ENCODE measurements at places on chromosomes 7 and 10. TPM values are rescaled to one million over a fixed set of nuclear protein-coding genes. Genes with fewer than 3 reads are reported as not detected.

DNA sequence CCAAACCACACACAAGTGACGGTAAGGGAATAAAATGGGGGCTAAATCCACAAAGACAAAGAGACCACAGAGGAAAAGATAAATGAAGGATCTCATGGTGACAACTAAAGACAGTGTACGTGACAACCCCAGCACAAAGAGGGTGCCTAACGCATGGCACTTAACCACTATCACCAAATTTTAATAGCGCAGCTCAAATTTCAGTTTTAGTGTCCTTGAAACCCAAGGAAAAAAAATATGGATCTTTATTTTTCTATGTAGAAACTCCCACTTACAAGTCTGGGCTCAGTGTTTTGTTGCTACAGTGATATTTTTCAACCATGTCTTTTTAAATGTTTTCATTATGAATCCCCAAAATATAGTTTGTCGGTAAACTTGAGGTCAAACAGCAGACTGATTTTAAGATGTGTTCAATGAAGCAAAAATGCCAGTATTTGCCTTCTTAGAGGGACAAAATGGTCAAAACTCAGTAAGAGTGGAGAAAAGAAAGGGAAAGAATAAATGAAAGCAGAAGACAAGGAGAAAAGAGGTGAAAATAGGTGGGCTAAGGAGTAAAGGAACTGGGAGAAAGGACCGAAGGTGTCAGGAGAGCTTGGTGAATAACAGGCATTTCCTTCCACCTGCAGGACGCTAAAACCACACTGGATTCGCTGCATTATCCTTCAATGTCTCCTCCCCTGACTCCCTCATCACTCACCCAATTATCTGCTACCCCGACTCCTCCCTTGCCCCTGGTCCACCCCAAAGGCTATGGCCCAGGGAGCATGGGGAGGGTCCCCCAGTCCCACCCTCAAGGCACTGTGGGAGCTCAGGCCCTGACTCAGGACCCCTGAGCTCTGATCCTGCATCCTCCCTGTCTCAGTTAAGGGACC, 3.5 kb downstream of the ASB13 start:
- no peaks in the 10 kb centered on the region for H3K27me3 ChIP-seq
- H3K4me3 ChIP-seq: no peak overlapping the region
- no peaks in the 10 kb centered on the region for H3K36me3 ChIP-seq
- DNase-seq: no peak
- no peak overlapping the region for H3K27ac ChIP-seq
- H3K4me1 ChIP-seq: no peaks in the 10 kb centered on the region

DNA sequence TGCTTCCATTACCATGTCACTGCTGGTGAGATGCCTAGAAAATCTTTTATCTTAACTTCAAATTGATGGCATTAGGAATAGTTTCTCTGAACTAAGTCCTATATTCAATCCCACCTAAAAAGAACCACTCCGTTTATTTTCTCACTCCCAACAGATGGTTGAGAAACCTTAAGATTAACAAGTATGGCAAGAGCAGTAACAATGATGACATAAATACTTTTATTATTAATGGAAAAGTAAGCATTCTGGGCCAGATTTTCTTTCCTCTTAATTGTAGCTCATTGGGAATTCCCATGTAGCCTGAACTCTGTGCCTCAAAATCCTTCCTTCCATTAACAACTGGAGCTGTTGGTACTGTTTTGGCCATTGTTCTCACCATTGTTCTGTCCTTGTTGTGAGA, 21.1 kb upstream of the FAM13C start:
- H3K4me1 ChIP-seq: peaks cover 10% of the 10 kb centered on the region
- H3K4me3 ChIP-seq: no peak overlapping the region
- H3K27me3 ChIP-seq: no peaks in the 10 kb centered on the region
- peak; percentile 22 for DNase-seq

DNA sequence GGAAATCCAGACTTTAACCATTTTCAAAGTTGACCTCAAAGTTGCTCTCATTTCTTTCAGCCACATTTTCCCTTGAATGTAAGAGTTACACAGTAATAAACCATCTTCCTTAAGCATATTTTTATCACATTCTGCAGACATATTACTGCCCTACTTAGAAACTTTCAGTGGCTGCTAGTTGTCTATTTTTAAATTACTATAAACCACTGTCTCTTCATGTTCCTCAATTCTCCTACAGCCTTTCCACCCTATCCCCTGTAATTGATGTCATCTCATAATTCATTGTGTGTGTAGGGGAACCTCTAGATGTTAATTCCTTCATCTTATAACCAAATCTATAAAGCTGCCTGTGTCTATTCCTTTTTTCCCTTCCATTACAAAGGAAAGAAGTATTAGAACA, 78.1 kb upstream of the STRIP2 start:
- H3K36me3 ChIP-seq: no peaks in the 10 kb centered on the region

DNA sequence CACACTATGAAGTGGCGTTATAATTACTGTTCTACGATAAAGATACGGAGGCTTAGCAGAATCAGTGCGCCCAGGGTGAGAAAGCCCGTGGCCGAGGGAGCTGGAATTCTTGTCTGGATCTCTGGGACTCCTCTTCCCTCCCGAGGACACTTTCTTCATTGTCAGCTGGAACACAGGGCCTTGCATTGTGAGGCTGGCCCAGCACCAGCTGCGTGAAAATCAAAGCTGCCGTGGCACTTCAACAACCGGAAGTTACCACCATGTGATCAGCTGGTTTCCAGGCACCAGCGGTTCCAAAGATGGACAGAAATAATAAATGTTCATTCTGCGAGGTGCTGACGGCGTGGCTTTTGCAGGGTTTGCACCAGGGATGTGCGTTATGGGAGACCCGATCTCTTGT, 234.0 kb upstream of the PITRM1 start:
- H3K4me1 ChIP-seq: no peaks in the 10 kb centered on the region
- no peak overlapping the region for H3K27ac ChIP-seq
- no peak for DNase-seq
- no peaks in the 10 kb centered on the region for H3K36me3 ChIP-seq

- H3K27me3 ChIP-seq: no peaks in the 10 kb centered on the region
- no peak overlapping the region for H3K4me3 ChIP-seq
- peak; percentile 84 for DNase-seq
- H3K27ac ChIP-seq: no peak overlapping the region
Observed at GRCh38 chr10:75475460-75476182, 44.2 kb downstream of the LRMDA start.

The CPXM2 gene
- 2.3 TPM for total RNA-seq

- H3K4me1 ChIP-seq: no peaks in the 10 kb centered on the region
- no peaks in the 10 kb centered on the region for H3K36me3 ChIP-seq
- peak; percentile 81 for DNase-seq
- no peak overlapping the region for H3K4me3 ChIP-seq
- no peak overlapping the region for H3K27ac ChIP-seq
- no peaks in the 10 kb centered on the region for H3K27me3 ChIP-seq
Observed at GRCh38 chr10:1449572-1450205, 287.6 kb downstream of the ADARB2 start.

The VSTM2A gene
- not detected for total RNA-seq

The AUTS2 gene
- total RNA-seq: 115 TPM

GRCh38 chr7:151454932-151455530, 15.1 kb upstream of the CRYGN start:
- H3K27ac ChIP-seq: no peak overlapping the region
- no peaks in the 10 kb centered on the region for H3K4me1 ChIP-seq
- H3K36me3 ChIP-seq: no peaks in the 10 kb centered on the region
- no peak for DNase-seq
- peaks cover 2% of the 10 kb centered on the region for H3K27me3 ChIP-seq
- H3K4me3 ChIP-seq: no peak overlapping the region

- no peak overlapping the region for H3K4me3 ChIP-seq
- no peaks in the 10 kb centered on the region for H3K27me3 ChIP-seq
- no peaks in the 10 kb centered on the region for H3K4me1 ChIP-seq
- no peak overlapping the region for H3K27ac ChIP-seq
Observed at GRCh38 chr7:55509322-55509721, 63.0 kb downstream of the VOPP1 start.

DNA sequence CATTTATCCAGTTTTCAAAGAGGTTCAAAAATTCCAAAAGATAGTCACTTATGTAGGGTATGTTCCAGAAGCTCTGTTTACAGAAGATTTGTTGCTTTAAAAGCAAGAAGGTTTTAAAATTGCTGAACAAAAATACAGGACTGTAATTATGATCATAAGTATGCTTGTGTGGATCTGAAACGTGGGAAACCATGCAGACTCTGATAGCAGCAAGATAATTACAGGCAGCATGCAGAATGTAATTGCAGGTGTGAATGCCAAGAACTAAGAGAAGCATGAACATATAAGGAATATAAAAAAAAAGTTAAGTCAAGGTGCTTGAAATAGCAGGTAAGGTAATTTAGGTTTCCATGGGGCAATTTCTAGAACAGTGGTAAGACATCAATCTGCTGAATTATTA, 405.7 kb downstream of the ARL4A start:
- H3K4me1 ChIP-seq: no peaks in the 10 kb centered on the region
- H3K36me3 ChIP-seq: no peaks in the 10 kb centered on the region
- H3K27ac ChIP-seq: no peak overlapping the region
- no peak overlapping the region for H3K4me3 ChIP-seq

The HOGA1 gene
- 0.63 TPM for total RNA-seq

GRCh38 chr10:34183016-34183796, 631.9 kb downstream of the PARD3 start:
- no peak overlapping the region for H3K4me3 ChIP-seq
- no peak overlapping the region for H3K27ac ChIP-seq
- no peaks in the 10 kb centered on the region for H3K36me3 ChIP-seq
- peaks cover 68% of the 10 kb centered on the region for H3K4me1 ChIP-seq

DNA sequence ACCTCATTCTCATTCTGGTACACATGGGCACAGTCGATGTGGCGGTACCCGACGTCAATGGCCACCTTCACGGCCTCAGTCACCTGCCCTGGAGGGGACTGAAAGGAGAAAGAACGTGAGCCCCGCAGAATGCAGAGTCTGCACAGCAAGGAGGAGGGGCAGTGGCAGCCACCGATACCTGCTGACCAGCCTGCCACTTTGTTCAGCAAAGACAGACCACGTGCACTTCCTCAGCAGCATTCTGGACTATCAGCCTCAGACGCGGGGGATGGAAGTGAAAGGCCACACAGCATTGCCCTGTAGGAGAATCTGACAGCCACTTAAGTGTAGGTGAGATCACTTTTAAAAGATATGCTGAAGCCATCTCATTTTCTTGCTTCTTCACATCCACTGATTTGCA, 7.2 kb downstream of the AKR1B1 start:
- peaks cover 8% of the 10 kb centered on the region for H3K4me1 ChIP-seq
- H3K4me3 ChIP-seq: no peak overlapping the region
- peaks cover 23% of the 10 kb centered on the region for H3K36me3 ChIP-seq
- H3K27ac ChIP-seq: no peak overlapping the region

DNA sequence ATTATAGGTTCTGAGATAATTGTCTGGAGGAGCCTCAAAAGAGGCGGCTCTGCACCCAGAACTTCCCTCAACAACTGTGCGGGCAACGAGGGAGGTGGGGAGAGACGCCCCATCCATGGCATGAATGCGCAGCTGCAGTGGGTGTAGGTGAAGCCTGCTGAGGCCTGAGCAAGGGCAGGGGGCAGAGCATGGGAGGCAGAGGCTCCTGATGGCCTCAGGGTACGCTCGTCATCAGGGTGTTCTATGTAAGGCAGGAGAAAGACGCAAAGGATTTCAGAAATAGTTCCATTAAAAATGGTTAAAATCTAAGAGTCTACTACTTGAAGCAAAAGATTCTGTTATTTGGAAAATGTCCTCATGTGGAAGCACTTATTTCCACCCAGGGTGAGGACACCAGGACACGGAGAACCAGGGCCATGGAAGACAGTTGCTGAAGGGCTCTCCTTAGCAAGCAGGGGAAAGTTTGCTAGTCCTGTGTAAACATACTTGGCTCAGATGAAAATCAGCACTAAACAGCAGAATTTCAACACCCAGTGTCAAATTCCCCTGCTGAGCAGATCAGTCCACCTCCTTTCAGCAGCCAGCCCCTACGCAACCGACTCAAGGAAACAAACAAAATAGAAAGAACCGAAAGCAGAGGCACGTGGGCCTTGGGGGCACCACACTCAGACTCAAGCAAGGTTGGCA, 18.9 kb downstream of the INSIG1 start:
- no peak overlapping the region for H3K27ac ChIP-seq
- no peaks in the 10 kb centered on the region for H3K27me3 ChIP-seq
- no peaks in the 10 kb centered on the region for H3K4me1 ChIP-seq
- H3K36me3 ChIP-seq: no peaks in the 10 kb centered on the region
- H3K4me3 ChIP-seq: no peak overlapping the region
- no peak for DNase-seq

DNA sequence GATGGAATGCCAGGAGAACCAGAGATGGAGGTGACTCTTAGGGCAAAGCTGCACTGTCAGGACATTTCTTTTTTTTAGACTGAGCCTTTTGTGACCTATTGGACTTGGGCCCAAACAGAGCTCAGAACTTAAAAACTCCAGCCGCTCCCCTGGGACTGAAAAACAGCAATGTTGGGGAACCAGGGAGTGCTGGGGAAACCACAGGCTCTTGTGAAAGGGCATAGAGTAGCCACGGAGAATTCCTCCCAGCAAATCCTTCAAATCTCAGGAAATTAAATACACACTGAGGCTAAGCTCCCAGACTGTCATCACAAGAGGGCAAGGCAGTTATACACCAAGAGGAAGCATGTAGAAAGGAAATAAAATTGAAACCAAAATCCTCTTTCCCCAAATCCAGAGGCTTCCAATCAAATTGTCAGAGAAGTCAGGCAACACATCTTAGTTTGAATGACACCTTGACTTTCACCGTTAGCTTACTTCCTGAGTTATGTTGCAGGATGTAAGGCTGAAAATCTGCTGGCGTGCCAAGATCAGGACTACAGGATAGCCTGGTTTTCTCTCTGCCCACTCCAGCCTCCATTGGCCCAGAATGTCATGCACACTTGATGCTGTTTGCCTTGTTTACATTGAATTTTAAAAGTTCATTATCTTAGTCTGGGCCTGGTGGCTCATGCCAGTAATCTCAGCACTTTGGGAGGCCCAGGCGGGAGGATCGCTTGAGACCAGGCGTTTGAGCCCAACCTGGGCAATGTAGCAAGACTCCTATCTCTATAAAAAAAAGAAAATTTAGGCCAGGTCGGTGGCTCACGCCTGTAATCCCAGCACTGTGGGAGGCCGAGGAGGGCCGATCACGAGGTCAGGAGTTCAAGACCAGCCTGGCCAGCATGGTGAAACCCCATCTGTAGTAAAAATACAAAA, 2.6 kb upstream of the RFC2 start:
- H3K4me1 ChIP-seq: peaks cover 20% of the 10 kb centered on the region
- H3K27me3 ChIP-seq: no peaks in the 10 kb centered on the region
- H3K4me3 ChIP-seq: no peak overlapping the region
- H3K36me3 ChIP-seq: no peaks in the 10 kb centered on the region
- H3K27ac ChIP-seq: peak overlapping the region; percentile 63
- peak; percentile 29 for DNase-seq

GRCh38 chr10:36885746-36886145, 239.7 kb upstream of the ANKRD30A start:
- no peak overlapping the region for H3K27ac ChIP-seq
- DNase-seq: no peak
- H3K4me1 ChIP-seq: no peaks in the 10 kb centered on the region
- no peak overlapping the region for H3K4me3 ChIP-seq
- no peaks in the 10 kb centered on the region for H3K27me3 ChIP-seq

DNA sequence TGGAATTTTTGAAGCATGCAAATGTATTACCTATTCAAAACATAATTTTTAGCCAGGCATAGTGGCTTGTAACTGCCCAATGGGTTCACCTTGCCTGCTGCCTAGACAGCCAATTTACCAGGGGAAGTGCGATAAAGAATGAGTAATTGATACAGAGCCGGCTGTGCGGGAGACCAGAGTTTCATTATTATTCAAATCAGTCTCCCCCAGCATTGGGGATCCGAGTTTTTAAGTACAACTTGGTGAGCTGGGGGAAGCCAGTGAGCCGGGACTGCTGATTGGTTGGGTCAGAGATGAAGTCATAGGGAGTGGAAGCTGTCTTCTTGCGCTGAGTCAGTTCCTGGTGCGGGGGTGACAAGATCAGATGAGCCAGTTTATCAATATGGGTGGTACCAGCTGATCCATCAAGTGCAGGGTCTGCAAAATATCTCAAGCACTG, 29.1 kb upstream of the NRBF2 start:
- no peak for DNase-seq
- no peaks in the 10 kb centered on the region for H3K36me3 ChIP-seq
- H3K27me3 ChIP-seq: no peaks in the 10 kb centered on the region
- no peaks in the 10 kb centered on the region for H3K4me1 ChIP-seq
- H3K4me3 ChIP-seq: no peak overlapping the region

Data from lung (tissue), 17 donors.